ENCODE measurements at places on chromosomes 2 and 18.

- DNase-seq: no peak
These were observed 110.4 kb upstream of the FOSL2 start for GRCh38 chr2:28282248-28282647.

DNA sequence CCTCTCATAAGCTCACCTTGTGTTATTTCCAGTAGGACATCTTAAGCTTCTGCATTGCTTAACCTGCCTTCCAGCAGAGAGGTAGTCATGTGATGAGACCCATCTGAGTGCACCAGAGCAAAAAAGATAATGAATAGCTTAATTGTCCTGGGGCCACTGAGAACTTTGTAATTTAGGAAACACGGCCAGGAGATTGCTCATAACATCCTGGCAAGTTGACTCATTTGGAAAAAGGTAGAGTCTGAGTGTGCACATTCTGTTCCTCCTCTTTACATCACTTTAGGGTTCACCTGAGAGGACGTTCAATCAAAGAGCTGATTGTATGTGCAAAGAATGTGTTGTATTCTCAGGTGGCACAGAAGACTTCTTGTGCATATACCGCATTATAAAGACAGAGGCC, 830.2 kb upstream of the SOX11 start:
- DNase-seq: no peak

DNA sequence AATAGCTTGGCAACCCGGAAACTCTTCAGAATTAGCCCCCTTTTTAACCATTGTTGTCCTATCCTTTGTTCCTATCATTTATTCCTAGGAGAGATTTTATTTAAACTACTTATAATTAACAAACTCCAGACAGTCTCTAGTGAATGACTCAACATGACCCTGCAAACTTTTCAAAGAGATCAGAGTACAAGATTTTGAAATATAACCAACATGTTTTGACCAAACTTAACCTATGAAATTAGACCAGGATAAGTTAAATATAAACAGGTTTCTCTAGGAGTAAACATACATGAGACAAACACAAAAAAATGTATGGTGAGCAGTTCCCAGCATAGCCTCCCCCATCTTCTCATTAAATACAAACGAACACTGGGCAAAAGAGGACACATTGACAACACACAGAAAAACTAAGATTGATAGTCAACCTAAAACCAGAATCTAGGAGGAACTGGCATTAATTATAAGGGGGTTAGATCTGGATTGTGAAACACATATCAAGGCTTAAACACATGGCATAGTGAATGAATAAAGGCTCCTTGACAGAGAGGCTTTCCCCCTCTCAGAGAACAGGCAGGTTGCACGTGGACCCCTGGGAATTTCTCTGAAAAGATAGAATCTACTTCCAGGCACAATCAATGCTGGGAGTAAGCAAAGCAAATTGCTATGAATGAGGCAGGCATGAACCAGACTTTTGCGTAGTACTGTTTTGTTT, 284.1 kb downstream of the IRS1 start:
- no peak for DNase-seq

- DNase-seq: no peak
These were observed 2.1 kb upstream of the ABCB6 start for GRCh38 chr2:219220652-219221402.

- DNase-seq: no peak
These were observed 391.7 kb downstream of the PTPRM start for GRCh38 chr18:7958897-7959146.

DNA sequence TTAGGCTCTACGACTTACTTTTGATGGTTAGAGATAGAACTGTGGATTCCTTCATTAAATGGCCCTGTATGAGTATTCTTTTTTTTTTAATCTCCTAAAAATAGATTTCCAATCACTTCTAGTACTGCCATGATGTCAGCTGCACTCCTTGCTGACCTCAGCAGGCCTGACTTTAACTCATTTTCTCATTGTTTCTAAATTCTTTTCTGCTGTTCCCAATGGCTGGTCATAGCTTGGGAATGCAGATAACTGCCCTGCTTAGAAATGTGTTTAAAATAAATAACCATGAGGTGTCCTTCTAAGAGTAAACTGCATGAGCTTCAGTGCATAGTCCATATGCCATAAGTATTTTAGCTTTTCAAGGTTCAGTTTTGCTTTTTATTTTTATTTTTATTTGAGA, 15.7 kb downstream of the CCDC85A start:
- no peak for DNase-seq

GRCh38 chr18:74286106-74286855, 5.5 kb downstream of the CYB5A start:
- no peak for DNase-seq

GRCh38 chr2:120604767-120605166, 130.9 kb upstream of the GLI2 start:
- DNase-seq: no peak

- no peak for DNase-seq
These were observed 57.6 kb upstream of the ZNF519 start for GRCh38 chr18:14189858-14190257.

- DNase-seq: no peak
These were observed 2.9 kb upstream of the GAL3ST2 start for GRCh38 chr2:241773511-241774418.

- DNase-seq: no peak
These were observed 325.1 kb downstream of the RND3 start for GRCh38 chr2:150162241-150162942.

- DNase-seq: no peak
These were observed 424.5 kb upstream of the SPRED2 start for GRCh38 chr2:65856928-65857327.

All from thymus (tissue), 14 donors.